ENCODE measurements at places on chromosomes 1 and 21. TPM values are rescaled to one million over a fixed set of nuclear protein-coding genes. Genes with fewer than 3 reads are reported as not detected.

Gene S100A12
- not detected for total RNA-seq

Gene DEPDC1
- 10.8 TPM for total RNA-seq

Gene OR2L8
- not detected for total RNA-seq

Gene MCOLN2
- total RNA-seq = not detected

Gene KMO
- 4.6 TPM for total RNA-seq

Gene NUP210L
- 0.48 TPM for total RNA-seq

Gene RGS16
- 4.6 TPM for total RNA-seq

Gene TRIM58
- total RNA-seq = 7.7 TPM

Gene PTAFR
- total RNA-seq = 3.4 TPM

Gene HES3
- not detected for total RNA-seq

Gene MRPL20
- total RNA-seq = 68.4 TPM

Gene WNT4
- 14.0 TPM for total RNA-seq

Gene CFHR2
- 4.3 TPM for total RNA-seq

Gene SPOCD1
- 4.1 TPM for total RNA-seq

Gene MRPS15
- 31.5 TPM for total RNA-seq

Gene SLFNL1
- total RNA-seq = 1.9 TPM
